ENCODE measurements at places on chromosomes 4 and X.

- DNase-seq = no peak
Observed at GRCh38 chr4:145709843-145710242, 29.9 kb downstream of the C4orf51 start.

DNA sequence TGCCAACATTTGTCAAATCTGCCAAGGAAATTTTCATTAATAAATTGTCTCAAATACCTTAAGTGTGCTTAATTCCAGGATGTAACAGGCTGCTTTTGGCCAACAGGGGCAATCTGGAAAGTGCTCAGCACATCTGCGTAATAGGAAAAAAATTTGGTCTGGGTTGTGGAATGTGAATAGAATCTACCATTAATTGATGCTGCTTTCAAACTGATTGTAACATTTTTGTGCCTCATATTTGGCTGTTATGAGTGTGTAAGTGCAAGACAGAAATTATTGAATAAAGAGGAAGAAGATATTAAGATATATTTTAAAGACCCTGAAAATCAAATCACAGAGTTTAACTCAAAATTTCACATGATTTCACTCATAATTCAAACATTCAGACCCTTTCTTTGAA is 41.1 kb downstream of the REELD1 start:
- no peak for DNase-seq

DNA sequence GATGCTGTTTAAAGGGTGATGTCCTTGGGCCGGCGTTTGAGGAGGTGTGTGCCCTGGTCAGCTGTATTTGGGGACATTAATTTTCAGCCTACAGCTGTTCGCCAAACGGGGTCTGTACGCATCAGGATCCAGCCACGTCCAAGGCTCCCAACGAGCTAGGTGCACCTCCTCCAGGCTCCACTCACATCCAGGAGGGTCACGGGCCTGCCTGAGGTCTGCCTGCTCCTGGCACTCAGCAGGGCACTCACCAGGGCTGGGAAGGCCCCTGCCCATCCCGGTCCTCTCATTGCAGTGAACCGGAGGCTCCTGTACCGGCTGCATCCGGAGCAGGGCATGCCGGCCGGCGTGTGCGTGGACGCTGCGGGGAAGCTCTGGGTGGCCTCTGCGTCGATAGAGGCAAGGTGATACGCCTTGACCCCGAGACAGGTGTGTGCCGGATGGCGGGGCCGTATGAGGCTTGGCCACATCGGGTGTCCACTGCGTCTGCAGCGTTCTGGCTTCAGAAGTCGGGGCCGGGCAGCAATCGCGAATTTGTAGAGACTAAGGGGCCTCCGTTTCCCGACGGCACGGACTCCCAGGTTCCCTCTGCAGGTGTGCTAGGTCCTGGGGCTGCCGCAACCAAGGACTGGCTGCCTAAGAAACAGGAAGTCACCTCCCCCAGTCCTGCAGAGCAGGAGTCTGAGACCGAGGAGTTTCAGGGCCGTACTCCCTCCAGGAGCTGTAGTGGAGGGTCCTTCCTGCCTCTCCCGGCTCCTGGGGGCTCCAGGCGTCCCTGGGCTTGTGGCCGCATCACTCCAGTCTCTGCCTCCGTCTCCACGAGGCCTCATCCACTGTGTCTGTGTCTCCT is 27.5 kb upstream of the PLCXD1 start:
- DNase-seq = no peak

GRCh38 chr4:2334826-2335728 is 73.2 kb upstream of the MXD4 start:
- no peak for DNase-seq

DNA sequence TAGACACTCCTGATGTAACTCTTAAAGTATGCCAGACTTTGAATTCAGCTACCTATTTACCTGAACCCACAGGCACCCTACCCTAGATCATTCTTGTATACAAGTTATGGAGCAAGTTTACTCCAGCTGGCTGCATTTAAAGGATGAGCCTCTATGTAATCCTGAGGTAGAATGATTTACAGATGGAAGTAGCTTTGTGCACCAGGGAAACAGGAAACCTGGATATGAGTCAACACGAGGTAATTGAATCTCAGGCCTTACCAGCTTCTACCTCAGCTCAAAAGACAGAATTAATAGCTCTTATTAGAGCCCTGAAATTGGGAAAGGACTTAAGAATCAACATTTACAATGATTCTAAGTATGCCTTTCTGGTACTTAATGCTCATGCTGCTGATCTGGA is 119.8 kb downstream of the AGTR2 start:
- DNase-seq = no peak

DNA sequence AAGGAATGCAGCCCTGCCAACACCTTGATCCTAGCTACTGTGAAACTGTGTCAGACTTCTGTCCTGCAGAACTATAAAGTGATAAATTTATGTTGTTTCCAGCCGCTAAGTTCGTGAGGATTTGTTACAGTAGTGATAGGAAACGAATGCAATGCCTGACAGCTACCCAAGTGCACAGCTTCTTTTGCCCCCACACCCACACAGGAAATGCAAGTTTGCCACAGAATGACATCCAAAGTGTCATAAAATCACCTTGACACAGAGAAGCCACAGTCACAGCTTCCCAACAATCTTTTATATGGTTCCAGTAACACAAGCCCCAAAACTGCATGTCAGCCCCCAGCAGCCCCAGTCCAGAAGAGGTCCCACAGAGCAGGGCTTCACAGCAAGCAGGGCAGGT is 216.9 kb upstream of the S100G start:
- DNase-seq = no peak

DNA sequence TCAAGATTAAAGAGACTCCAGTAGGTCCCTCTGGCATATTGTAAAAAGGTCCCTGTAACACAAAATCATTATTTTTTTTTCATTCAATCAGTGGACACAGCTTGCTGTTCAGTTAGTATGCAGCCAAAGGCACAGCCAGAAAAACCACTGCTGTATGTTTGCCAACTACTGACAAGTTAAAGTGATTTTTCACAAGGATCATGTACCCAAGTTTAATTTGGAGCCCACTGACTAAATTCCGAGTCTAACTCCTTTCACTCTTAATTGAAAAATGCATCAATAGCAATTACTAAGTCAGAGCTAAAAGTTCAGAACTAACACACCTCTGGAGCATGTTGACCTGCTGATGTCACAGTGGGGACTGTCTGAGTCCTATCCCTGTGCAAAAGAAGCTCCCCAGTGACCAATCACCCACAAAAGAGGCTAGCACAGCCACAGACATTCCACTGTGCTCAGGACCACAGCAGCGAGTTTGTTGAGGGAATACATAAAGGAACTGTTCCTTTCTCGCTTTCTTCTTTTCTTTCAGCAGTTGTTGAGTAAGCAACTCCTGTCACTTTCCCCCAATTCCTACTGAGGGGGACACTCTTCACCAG is 60.4 kb downstream of the STX18 start:
- no peak for DNase-seq

- no peak for DNase-seq
Observed at GRCh38 chrX:151176231-151176750, at the start of gene GPR50. Gene GPR50 (plus strand): TSS chrX:151176584. CDS start chrX:151176722, 138 bp downstream.

DNA sequence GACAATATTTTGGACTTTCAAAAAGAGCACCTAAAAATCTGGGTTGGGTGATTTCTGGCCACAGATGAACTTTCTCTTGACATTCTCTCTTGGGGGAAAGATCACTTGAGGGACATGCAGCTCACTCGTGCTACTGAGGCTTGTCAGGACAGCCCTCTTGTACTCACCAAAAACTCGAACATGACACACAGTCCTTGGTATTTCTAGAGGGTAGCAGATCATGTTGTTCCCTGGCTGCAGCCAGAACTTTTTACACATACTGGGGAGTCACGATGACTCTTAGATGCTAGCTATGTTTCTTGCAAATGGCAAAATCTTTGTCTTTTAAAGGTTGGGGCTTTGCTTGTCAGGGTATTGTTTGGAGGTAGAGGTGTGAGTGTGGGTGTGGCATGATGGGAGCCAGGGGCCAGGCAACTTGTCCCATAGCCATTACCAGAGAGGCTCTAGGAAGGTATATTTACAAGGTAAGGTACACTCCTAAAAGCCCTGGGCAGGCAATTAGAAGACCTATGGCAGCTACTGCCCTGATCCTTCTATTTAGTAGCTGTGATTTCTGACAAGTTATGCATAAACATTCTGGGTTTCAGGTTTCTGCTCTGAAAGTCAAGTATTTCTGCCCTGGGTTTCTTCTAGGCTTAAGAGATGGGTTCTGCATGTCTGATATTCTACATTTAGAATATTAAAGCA is 241.7 kb upstream of the TLL1 start:
- no peak for DNase-seq

DNA sequence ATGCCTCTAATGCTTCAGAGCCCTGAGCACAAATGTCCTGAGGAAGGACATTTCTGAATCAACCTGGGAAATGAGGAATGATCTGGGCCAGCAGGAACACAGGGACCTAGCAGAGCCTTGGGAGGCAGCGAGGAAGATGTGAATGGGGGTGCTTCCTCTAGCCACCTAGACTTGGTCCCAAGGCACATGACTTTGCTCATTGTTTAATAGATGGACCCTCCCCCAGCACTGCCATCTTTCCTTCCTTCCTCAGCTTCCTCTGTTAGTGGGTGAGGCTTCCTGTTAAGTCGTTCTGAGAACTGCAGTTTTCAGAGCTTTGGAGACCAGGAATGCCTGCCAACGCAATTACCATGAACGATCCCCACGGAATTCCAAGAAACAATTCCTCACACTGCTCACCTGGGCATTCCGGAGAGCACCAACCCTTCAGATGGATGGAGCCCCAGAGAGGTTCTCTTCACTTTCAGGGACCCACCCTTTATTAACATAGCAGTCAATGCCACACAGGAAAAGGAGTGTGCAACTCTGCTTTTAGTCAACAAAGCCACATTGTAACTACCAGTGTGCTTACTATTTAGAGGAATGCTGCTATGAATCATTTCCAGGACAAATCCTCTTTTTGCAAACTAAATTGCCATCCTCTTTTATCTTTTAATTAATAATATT is 48.5 kb upstream of the STIM2 start:
- no peak for DNase-seq

DNA sequence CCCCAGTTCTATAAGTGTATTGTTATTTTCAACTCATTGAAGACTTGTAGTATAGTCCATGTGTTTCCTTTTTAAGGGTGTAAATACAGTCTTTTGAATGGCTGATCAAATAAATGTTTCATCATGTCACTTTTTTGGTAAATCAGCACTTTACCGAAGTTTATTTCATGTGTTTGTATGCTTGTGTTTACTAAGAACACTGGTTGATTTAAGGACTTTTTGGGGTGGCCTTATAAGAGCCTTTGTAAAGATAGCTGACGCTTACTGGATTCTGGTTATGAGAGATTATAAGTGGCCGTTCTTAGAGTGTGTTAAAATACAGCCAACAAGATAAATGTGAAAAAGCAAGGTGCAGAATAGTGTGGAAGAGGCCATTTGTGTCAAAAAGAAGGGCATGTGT is 2.6 kb downstream of the UBE2K start:
- no peak for DNase-seq
